ENCODE measurements at places on chromosomes 3 and 15.

DNA sequence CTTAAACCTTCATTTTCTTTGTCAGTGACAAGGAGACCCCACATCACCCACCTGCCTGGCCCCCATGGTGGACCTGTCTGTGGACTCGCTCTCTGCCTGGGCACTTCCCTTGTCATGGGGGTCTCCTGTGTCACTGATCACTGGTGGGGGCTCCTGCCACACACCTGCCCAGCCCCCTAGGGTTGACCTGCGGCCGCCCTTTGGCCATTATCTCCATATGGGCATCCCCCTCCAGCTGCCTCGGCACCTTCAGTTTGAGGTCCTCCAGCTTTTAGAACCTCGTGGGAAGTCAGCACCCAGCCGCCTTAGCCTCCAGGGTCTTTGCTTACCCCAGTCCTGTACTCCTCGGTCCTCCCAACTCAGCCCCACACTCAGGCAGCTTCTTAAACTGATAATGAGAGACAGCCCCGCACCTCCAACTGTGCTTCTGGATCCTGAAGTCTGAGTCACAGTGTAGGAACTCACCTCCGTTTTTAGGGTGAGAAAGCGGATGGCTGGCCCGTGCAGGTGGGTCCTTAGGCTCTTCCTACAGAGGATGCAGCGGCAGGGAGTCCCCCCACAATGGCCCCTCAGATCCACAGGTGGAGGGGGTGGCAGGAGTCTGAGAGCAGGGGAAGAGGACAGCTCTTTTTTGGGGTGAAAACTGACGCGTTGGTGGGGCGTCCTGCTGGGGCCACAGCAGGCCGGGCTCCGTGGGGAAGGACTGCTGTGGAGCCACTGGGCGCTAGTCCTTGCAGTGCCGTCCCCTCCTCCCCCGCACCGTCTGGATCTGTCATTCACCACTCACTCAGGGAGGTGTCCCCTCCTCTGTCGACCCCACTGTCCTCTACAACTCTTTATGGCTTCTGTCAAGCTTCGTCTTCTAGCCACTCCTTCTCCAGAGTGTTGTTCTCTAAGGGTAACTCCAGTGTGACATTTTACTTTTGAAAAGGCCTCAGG, 8.7 kb upstream of the PRR23E start:
- DNase-seq: no peak

GRCh38 chr3:27939940-27940339, 217.8 kb upstream of the EOMES start:
- no peak for DNase-seq

DNA sequence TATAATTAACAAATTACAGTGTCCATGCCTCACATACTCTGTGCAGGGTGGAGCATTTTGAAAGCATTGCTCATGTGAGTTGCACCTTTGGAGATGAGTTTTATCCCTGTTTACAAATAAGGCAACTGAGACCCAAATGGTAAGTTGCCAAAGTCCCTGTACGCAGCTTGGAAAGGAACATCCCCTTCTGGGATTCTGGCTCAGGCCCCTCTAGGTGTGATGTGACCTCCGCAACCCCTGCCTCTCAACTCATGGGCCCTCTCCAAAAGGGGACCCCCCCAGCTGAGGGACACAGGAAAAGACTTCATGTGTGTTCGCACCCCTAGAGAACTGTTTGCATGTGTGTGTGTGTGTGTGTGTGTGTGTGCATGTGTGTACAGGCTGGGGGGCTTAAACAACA, 25.3 kb downstream of the PRR20G start:
- DNase-seq: no peak

- DNase-seq: no peak
Measured at GRCh38 chr3:195699388-195699771, 21.4 kb upstream of the MUC20 start.

Data from left cardiac atrium (tissue), 4 donors.